ENCODE measurements at places on chromosomes 2 and 18.

- DNase-seq: no peak
Observed at GRCh38 chr2:65137197-65137775, 7.4 kb upstream of the RAB1A start.

GRCh38 chr2:76211991-76212985 lies 501.6 kb upstream of the GCFC2 start:
- no peak for DNase-seq

DNA sequence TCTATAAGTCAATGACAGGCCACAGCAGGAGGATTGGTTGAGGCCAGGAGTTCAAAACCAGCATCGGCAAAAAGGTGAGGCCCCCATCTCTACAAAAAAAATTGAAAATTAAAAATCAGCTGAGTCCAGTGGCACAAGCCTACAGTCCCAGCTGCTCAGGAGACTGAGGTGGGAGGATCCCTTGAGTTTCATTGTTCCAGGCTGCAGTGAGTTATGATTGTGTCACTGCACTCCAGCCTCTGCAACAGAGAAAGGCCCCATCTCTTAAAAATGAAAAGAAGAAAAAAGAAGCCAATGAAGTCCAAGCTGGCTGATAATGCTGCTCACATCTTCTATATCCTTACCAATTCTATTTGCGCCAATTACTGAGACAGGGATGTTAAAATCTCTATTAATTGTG lies 39.1 kb downstream of the MRPS5 start:
- DNase-seq: no peak

- no peak for DNase-seq
Observed at GRCh38 chr2:14219306-14219705, 413.2 kb upstream of the LRATD1 start.

DNA sequence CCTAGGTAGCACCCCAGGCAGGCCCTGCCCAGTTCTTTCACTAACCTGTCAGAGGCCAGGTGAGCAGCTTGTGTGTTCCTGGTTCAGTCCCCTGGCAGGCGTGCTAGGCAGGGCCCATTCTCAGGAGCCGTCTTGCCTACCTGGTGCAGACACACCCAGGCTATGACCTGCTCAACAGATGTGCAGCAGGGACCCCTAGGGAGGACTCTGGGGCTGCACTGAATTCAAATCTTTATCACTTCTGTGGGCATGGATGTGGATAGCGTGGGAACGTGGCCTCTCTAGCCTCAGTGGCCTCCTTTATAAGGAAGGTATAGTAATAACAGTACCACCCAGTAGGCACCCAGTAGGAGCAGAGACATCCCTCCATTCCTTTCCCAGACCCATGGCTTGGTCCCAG lies 48.4 kb downstream of the PLEKHB2 start:
- no peak for DNase-seq

- no peak for DNase-seq
Observed at GRCh38 chr2:216420367-216421101, 8.2 kb downstream of the SMARCAL1 start.

- DNase-seq: no peak
Observed at GRCh38 chr2:29829841-29830240, 91.5 kb downstream of the ALK start.

DNA sequence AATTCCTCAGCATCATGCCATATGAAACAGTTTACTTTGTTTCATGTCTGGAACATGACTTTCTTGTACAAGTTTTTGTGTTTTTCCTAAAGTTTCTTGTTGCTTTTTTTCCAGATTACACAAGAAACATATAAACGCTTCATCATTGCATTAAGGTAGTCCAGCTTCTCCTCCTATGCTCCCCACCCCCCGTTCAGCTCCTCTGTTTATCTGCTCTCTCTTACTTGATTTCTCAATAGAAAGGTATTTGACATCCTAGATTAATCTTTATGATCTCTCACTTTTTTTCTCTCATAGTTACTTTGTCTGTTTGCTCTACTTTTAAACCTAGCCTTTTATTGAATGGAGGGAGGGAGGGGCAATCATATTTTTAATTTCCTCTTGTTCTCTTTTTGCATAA lies 25.4 kb downstream of the SLC40A1 start:
- no peak for DNase-seq

DNA sequence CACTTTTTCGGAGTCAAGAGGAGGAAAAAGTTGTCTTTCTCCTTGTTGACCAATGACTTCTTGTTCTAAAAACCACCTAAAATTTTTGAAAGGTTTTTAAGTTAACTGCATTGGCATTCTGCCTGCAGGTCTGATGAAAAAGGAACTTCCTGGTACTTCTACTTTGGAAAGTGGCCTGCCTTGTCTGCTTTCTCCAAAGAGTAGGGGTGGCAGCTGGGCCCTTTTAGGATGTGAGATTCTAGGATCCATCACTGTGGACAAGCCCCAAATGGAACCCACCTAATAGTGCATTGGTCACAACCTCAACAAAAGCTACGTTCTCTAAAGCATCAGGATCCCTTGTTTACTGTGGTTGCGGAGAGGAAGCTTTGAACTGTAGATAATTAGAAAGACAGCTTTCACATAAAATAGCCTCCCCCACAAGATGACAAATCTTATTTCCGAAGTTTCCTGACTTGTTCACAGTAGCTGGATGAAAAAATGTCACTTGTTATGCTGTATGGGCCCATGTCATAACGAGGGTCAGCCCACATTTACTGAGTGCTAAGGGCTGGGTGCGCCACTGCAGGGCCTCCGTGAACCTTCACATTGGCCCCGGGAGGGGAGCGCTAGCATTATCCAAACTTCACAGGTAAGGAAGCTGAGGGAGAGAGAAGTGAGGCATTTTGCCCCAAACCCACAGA lies 17.4 kb downstream of the ASPRV1 start:
- no peak for DNase-seq

DNA sequence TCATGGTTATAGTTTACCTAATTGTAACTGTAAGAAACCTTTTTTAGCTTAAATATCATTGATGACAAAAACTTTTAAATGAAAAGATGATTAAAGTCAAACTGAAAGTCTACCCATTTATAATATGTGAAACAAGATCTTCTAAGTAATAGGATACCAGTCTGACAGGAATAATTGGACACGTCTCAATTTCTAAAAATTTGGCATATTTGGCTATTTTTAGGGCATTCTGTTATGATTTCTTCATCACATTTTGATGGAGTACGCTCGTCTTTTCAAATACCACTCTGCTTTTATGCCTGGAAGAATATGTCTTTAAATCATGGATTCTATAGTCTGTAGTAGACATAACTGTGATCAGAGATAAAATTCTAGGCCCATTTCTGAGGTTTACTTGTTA lies 1.3 kb downstream of the R3HDM1 start:
- DNase-seq: no peak

GRCh38 chr2:197137231-197137630 lies 173.3 kb downstream of the ANKRD44 start:
- DNase-seq: no peak
